ENCODE measurements at places on chromosomes 7 and 10.

DNA sequence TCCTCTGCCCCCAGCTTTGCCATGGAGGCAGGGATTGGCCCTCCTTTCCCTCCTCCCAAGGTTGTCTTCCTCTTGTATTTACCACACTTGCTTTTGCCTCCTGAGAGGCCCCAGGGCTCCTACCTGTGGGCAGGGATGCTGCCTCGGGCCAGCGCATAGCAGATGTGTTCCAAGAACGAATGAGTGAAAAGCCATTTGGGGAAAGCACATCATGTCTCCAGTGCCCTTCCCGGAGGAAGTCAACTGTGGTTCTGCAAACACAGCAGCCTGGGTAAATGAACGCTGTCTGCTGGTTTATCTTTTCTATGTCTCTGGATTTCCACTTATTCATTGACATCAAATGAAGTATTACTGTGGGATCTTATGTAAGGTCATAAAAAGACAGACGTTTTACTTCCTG, 161.7 kb downstream of the FANK1 start:
- no peak for DNase-seq

GRCh38 chr10:43360086-43360485, 11.3 kb upstream of the FXYD4 start:
- DNase-seq, result no peak

DNA sequence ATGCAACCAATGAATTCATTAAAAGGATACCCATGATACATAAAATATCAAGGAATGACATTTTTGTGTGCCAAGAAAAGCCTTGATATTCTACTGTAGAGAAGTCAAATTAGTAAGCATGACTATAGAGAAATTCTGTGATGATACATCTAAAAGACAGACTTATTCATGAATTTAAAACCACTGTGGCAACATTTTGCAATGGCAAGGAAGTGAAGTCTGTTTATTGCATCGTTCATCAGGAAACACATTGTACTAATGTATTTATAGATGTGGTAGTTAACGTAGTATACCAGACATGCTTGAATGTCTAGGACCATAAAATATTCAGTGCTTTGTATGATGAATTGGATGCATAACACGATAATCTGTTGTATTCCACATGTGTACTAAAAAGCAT, 9.3 kb upstream of the CLEC5A start:
- DNase-seq, result no peak

DNA sequence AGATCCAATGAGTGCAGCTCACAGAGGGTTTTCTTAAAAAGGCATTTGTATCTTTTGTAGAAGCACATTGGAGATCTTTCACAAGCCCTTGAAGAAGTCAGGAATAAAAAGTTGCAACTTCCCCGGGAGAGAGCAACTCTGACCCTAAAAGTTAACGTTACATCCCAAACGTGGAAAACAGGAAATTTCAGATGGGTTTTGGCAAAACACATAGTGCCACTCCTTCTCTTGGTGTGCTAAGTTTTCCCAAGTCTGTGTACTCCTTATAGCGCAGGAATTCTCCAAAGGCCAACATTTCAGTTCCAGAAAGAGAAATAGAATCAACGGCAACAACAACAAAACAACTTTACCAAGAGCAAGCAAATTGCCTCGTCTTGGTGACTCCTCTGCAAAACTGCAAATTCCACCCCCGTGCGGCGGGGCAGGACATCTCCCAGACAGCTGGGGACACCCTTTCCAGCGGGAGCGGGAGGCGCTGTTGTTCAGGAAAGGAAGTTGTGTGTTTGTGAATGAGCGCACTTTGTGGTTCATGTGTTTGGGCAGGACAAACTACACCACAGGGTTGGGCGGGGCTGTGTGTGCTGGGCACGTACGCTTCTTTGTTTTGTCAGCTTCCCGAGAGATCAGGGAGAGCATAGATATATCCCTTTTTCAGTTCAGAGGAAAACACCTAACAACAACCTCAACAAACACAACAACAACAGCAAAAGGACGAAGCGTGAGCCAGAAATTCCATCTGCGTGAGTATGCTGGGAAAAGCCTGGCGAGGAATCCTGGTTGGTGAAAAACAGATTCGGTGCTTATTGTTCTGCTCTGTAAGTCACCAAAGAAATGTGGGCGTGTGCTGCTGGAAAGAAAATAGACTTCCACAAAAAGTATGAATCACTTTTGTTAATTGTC, 294.7 kb upstream of the PITRM1 start:
- peak; percentile 95 for DNase-seq

GRCh38 chr7:123996327-123996625, 36.6 kb downstream of the TMEM229A start:
- DNase-seq, result no peak

GRCh38 chr10:103566536-103566935, 73.0 kb downstream of the NEURL1 start:
- peak; percentile 4 for DNase-seq

DNA sequence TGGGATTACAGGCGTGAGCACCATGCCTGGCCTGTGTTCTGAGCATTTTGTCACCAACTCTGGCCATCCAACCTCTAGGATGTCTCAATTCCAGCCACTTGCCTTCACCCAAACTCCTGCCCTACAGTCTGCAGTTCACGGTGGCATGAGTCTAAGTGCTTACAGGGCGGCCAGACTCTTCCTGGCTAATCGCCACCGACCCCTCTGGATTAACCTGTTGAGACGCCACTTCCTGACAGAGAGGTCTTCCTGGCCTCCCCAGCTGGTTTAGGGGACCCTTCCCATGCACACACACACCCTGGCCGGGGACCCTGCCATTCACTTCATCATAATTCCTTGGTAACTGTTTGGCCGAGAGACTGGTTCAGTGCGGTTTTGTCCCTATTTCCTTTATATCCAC, 211.5 kb upstream of the SH2B2 start:
- no peak for DNase-seq

- no peak for DNase-seq
Observed at GRCh38 chr7:96430356-96430755, 108.5 kb upstream of the SLC25A13 start.

DNA sequence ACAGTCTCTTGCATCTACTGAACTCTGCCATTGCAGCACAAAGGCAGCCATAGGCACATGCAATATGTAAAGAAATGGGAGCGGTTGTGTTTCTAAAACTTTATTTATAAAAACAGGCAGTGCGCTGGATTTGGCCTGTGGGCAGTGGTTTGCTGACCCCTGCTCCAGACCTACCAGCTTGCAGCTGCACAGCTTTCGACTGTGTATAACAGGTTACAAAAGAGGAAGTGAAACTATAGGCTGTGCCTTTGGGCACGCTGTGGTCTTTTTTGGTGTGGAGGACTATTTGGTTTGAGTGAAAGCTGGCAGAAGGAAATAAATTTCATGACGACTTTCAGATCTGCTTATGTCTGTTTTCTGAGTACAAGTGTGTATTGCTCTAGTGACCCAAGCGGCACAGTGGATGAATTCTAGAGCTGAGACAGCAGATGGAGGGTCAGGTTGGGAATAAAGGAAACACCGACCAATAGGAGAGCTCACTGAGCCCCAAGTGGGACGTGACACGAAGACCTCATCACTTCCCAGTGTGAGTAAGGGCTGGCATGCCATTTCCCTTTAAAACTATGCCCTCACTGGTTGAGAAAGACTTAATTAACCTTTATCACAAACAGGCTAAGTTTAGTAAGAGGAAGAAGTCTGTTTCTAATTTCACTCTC, 152.7 kb downstream of the ANK3 start:
- DNase-seq, result no peak

- no peak for DNase-seq
Observed at GRCh38 chr7:130894146-130894908, 160.3 kb upstream of the KLF14 start.

DNA sequence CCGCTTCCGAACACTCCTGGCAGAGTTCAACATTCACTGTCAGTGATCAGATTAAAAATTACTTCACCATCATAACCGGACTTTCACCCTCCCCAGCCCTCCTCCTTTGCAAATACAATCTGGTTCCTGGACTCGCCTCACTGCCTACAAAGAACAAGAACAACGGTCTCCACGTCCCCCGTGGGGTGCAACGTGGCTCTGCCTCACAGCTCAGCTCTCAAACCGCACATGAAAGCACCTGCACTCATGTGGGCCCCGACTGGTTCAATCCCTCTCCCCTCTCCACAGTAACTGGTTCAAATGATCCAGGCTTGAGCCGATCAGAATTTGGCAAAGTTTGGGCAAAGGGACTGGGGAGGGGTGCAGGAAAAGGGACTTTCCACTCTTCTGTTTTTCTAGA, 21.0 kb downstream of the ASB13 start:
- DNase-seq, result no peak

DNA sequence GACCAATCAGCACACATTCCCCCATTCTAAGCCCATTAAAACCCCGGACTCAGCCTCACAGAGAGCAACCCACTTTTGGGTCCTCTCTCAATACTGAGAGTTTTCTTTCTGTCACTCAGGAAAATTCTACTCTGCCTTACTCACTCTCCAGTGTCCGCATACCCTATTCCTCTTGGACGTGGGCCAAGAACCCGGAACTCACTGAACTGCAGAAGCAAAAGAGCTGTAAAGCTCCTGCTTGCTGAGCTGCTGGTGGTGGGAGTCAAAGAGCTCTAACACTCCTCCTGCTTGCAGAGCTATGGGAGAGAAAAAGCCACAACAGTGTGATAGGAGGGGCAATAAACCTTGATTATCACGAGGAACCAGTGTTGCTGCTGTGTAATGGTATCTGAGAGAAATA, 386.9 kb downstream of the POM121L12 start:
- DNase-seq, result no peak

- no peak for DNase-seq
Observed at GRCh38 chr7:148624735-148625134, 34.2 kb downstream of the C7orf33 start.

DNA sequence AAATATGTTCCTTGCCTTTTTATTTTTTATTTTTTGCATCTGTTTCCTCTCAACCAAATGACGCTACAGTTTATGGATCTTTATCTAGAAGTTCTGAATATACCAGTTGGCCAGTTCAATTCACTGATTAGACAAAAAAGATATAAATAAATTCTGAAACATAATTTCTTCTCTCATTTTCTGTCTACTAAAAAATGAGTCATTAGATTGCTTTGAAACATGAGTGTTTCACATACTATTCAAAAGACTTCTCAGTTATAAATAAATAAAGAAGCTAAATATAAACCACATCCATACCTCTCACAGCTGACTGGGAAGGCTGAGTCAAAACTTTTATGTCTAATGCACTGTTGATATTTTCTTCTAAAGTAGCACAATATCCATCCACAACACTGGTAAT, 97.6 kb upstream of the GPR22 start:
- no peak for DNase-seq

- DNase-seq, result no peak
Observed at GRCh38 chr7:99693427-99694200, 13.8 kb upstream of the CYP3A5 start.

DNA sequence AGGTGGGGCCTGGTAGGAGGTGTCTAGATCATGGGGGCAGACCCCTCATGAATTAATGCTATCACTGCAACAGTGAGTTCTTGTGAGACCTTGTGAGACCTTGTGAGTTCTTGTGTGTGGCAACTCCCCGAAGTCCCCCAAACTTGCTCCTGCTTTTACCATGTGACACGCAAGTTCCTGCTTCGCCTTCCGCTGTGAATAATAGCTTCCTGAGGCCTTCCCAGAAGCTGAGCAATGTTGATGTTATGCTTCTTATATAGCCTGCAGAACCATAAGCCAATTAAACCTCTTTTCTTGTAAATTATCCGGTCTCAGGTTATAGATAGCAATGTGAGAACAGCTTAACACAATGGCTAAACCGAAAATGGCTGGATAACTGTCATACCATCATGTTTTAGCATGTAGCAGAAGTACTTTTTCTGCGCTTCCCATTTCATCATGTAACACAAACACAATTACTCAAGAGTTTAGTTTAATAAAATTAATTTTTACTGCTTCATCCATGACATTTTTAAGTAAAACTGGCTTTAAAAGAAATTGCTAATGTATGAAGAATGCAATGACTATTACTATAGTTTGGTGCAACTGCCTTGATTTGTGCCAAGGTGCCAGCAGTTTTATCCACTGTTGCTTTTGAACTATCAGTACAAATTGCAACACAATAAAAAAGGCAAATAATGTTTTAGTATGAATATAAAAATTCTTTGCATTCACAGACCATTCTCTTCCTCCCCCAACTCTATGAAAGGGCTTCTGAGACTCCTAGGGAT, 87.7 kb upstream of the TMEM168 start:
- no peak for DNase-seq

Data from keratinocyte (primary cell).